ENCODE measurements at places on chromosomes 7 and 10. TPM values are rescaled to one million over a fixed set of nuclear protein-coding genes. Genes with fewer than 3 reads are reported as not detected.

GRCh38 chr10:28130267-28130666 lies 131.4 kb upstream of the ODAD2 start:
- H3K27ac ChIP-seq: no peak overlapping the region
- no peak overlapping the region for H3K4me3 ChIP-seq
- DNase-seq: no peak
- no peaks in the 10 kb centered on the region for H3K36me3 ChIP-seq
- no peaks in the 10 kb centered on the region for H3K27me3 ChIP-seq
- H3K4me1 ChIP-seq: no peaks in the 10 kb centered on the region

- H3K4me3 ChIP-seq: no peak overlapping the region
- H3K27ac ChIP-seq: no peak overlapping the region
- no peaks in the 10 kb centered on the region for H3K27me3 ChIP-seq
- H3K4me1 ChIP-seq: no peaks in the 10 kb centered on the region
- no peaks in the 10 kb centered on the region for H3K36me3 ChIP-seq
- peak; percentile 24 for DNase-seq
Measured at GRCh38 chr10:67788028-67788886, 49.7 kb downstream of the DNAJC12 start.

Gene COL17A1
- total RNA-seq: 0.26 TPM

Gene MYOZ1
- not detected for total RNA-seq

- no peaks in the 10 kb centered on the region for H3K27me3 ChIP-seq
- no peaks in the 10 kb centered on the region for H3K4me1 ChIP-seq
- H3K27ac ChIP-seq: no peak overlapping the region
- no peak for DNase-seq
- no peaks in the 10 kb centered on the region for H3K36me3 ChIP-seq
Measured at GRCh38 chr7:31065021-31065593, 13.0 kb downstream of the ADCYAP1R1 start.

Gene ACSL5
- 2.4 TPM for total RNA-seq

All from Panc1 (cell line).